ENCODE measurements at places on chromosomes 13 and 19. TPM values are rescaled to one million over a fixed set of nuclear protein-coding genes. Genes with fewer than 3 reads are reported as not detected.

Gene FPR1
- not detected for total RNA-seq

Gene BICRA
- total RNA-seq: 3.5 TPM

Gene TMPRSS9
- not detected for total RNA-seq

Gene LAIR1
- total RNA-seq: not detected

Gene BRSK1
- total RNA-seq: 10.3 TPM

Gene TMTC4
- total RNA-seq: 24.2 TPM

Gene FBXO17
- total RNA-seq: 21.0 TPM

Gene NLRP9
- total RNA-seq: not detected

Gene PALM3
- total RNA-seq: not detected

Gene F10
- 3.9 TPM for total RNA-seq

Gene ZNF837
- total RNA-seq: 2.5 TPM

Gene COX7A1
- not detected for total RNA-seq

Gene PTGER1
- total RNA-seq: not detected

Gene ZNF814
- total RNA-seq: 10.2 TPM

Gene SULT2A1
- total RNA-seq: not detected

Gene SCEL
- not detected for total RNA-seq

Gene NAPSA
- total RNA-seq: not detected

Gene KLK4
- total RNA-seq: not detected

Gene MEDAG
- not detected for total RNA-seq

Gene CD22
- total RNA-seq: 0.21 TPM

Gene LSR
- not detected for total RNA-seq

Gene MISP
- total RNA-seq: not detected

Gene CPT1C
- total RNA-seq: 0.05 TPM

Gene ADAMTSL5
- total RNA-seq: 4.0 TPM

Gene ZNF701
- 8.7 TPM for total RNA-seq

Gene CLEC17A
- total RNA-seq: not detected

Gene GAPDHS
- total RNA-seq: not detected

Gene NOTCH3
- total RNA-seq: 33.1 TPM

Gene PLIN5
- not detected for total RNA-seq

Gene KLK12
- not detected for total RNA-seq

Gene SERPINE3
- not detected for total RNA-seq

Gene URAD
- total RNA-seq: not detected

Gene EXOC3L2
- total RNA-seq: not detected

Gene ZNF835
- not detected for total RNA-seq

Gene ATP8B3
- 3.8 TPM for total RNA-seq
